Hematopoietic multipotent progenitor cell treated with erythropoietin and hydrocortisone succinate and interleukin-3 and kit ligand, for 4 days (in vitro differentiated cells): ENCODE measurements at places on chromosomes 6 and 20.

GRCh38 chr6:106907754-106908153 is 66.8 kb downstream of the CD24 start:
- no peak for DNase-seq

DNA sequence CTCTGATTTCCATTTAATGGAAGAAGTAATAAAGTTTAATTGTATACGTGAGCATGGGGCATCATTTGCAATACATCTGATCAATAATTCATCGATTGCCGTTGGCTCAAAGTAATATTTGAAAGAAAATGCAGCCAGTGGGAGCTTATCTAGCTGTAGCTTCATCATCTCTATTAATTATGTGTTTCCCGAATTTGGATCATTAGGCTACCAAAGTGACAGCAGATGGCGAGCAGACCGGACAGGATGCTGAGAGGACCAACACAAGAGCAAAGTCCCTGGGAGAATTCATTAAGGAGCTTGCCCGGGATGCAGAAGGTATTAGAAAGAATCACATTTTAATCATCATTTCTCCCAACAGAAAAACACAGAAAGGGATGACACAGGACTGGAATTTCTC is 327.1 kb downstream of the ARHGAP18 start:
- DNase-seq: no peak

GRCh38 chr20:57270204-57270984 is 4.0 kb upstream of the BMP7 start:
- no peak for DNase-seq

- no peak for DNase-seq
These were observed 22.6 kb downstream of the UST start for GRCh38 chr6:148769304-148769968.

DNA sequence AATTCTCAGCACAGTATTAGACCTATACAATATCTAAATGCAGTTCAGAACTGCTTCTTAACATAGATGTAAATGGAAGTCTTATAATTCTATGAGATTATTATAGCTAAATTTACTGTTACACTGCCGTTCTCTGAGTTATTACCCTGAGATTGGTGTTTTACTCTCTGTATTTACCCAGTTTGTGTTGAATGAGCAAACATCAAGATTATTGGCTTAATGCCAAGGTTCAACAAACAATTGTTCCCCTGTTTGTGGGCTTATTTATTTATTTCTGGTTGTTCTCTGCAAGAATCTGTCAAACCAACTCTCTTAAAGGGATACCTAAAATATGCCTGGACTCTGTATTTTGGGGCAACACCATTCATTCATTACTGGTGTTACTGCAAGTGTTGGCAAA is 5.2 kb upstream of the STMND1 start:
- no peak for DNase-seq

DNA sequence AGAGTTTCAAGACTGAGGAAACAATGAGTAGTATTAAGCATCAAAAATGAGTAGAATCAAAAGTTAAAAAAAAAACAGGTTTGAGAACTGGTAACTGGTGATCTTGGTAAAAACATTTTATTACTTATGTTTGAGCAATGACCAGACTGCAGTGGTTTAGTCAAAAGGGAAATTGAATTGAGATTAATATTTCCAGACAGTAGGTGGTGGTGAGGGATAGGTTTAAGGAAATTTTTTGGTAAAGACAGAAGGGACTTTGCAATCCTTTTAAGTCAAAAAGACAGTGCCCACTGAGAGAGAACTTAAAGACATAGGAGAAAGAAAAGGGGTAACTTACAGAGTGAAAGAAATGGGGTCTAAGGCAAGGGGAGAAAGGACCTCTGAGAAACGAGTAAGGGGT is 156.9 kb downstream of the ASCC3 start:
- no peak for DNase-seq

GRCh38 chr6:570825-571224 is 86.1 kb downstream of the HUS1B start:
- DNase-seq: no peak

GRCh38 chr20:20102163-20102562 is 49.8 kb downstream of the CFAP61 start:
- DNase-seq: no peak

GRCh38 chr6:3438190-3439167 is 18.4 kb downstream of the SLC22A23 start:
- no peak for DNase-seq

DNA sequence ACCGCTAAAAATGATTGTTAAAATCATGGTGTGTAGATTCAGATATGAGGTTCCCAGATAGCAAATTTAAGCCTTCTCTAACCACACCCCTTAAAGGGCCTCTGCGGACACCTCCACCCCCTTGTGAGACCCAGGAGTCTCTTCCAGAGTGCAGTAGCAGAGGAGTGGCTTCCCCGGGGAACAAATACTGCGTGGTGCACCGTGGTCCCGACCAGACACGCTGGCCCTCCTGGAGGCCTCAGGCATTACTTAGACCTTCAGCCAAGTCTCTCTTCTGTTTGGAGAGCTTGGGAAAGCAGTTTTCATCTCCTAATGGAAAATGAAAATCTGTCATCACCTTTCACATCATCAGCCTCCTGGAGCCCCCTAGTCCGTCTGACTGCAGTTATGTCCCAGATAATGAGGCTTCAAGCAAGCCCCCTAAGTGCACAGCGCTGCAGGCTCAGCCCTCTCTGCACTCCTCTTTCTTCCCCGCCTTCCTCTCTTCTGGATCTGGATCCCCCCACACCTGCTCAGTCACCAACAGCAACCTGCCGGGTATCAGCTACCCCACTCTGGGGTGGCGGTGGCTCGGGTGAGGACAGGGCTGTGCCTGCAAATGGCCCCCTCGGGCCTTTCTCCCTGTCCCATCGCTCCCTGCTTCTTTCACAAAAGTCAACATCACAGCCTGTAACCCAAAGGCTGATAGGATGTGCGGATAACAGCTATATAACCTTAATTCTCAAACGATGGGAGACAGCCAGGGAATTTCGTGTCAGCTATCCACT is 58.8 kb upstream of the TAGAP start:
- no peak for DNase-seq

GRCh38 chr6:144639654-144640053 is 354.5 kb downstream of the UTRN start:
- no peak for DNase-seq

DNA sequence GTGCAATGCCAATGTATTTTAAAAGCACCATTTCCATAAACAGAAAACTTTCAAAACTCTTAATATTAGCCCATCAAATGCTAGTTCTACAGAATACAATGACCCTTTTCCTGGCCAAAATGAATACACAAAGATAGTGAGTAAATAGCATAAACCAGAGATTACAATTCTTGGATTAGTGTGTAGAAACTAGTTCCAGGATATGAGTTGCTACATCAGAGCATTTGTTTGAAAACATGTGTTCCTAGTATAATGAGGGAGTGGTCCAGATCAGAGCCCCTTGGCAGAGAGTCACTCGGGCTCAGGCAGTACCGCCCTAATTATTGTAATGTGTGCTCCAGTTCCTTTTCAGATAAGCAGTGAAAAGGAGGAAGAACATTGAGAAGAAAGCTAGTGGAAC is 63.7 kb upstream of the COL21A1 start:
- peak; percentile 6 for DNase-seq

DNA sequence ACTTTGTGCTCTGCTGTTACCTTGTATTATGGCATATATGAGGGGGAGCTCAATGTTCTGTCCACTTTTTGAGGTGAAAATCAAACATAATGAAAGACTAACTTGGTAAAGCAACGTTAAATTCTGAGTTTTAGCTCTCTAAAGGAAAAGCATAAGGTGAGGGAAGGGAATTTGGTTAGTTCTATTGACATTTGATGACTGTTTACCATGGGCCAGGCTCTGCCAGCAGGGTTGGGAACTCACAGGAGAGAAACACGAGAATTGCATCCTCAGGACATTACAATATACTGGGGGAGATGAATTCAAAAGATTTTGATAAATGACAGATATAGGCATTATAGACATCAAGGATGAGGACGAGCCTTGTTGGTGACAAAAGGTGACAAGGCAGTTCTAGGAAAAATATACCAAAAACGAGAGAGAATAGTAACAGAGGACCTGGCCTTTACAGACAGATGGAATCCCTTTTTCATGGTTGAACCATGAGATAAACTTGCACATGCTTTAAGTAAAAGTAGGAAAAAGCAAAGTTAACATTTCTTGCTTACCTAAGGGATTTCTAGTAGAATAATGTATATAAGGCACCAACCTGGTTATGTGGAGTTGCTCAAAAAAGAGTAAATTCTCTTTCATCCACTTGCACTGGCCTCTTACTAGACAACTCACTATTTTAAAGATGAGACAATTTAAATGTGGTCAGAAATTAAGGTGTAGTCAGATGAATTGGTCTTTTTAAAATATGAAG is 191.4 kb downstream of the NKAIN2 start:
- no peak for DNase-seq

DNA sequence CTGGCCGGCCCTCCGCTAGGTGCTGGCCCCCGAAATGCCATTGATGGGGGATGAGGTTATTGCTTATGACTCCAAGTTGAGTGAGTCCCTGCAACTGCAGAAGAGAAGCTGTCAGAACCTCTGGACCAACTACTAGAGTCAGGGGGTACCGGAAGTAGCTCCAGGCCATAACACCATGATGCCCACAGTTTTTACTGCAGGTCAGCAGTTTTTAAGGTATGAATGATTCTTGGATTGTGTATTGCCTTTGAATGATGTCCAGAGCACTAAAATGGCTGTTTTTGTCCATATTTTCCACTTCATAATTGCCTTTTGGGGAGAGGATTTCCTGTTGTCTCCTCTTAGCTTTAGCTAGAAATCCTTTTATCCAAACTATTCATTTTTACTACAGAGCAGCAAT is 148.4 kb downstream of the PDE10A start:
- DNase-seq: no peak

DNA sequence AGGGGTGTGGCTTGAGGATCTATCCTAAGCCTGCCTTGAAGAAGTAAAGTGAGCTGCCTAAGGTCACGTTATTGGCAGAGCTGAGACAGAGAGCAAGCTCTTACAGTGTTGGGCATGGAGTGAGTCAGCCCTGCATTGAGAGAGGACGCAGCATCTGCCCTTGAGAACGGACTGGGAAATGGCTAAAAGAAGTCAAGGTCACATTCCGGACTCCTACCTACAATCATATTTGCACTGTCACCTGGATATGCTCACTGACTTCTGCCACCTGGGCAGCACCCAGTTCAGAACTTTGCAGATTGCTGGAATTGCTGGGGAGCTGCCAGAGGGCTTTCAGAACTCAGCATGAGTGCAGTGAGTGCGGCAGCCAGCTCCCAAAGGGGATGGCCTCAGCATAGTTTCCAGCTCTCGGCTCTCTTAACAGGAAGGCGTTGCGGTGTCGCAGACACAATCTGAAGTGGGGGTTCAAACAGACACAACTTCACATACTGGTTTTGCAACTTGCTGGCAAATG is 199.3 kb upstream of the SGK1 start:
- no peak for DNase-seq

- no peak for DNase-seq
These were observed 96.7 kb downstream of the OGFRL1 start for GRCh38 chr6:71385111-71385822.

DNA sequence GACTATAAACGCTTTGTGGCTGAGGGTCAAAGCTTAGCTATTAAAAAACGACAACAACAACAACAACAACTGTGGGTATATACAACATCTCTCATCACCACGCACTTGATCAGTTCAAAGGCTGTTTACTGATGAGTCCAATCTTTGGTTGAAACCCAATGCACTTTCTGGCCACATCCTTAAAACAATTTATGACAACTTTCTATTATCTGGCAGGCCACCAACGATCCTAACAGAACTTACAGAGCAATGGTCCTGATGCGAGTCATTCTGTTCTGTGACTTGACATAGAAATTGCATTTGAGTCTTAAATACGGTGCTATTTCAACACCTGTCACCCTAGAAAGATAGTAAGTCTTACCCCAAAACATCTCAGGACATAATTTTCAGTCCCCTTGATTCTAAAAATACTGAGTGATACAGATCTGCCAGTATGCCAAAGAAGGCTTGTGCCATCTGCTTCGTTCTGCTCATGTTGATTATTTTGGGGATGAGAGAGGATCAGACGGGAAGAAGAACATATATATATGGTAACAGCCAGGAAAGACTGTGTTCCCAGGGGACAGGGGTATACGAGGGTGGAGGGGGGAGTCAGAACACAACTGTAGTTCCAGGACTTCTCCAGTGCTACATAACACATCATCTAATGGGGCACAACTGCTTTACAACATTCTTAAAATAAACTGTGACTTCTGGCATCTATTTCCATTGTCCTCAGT is 55.8 kb downstream of the PLAGL1 start:
- no peak for DNase-seq

GRCh38 chr20:460707-461106 is 1.6 kb downstream of the TBC1D20 start:
- peak; percentile 60 for DNase-seq

DNA sequence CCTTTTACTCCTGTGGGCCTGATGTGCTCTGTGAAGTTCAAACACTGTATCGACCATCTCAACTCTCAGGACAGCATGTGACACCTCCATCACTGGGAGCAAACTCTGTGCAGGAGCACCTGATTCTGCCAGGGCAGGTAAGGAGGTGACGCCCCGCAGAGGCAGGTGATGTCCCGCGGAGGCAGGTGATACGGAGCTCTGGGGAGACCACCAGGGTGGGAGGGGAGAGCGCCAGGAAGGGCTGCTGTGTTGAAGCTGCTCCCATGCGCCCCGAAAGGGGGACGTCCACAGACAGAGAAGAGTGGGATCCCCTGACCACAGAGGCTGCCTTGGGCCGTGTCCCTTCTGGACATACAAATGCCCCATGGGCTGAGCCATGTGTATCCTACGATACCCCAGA is 58.3 kb downstream of the DACT2 start:
- DNase-seq: no peak

GRCh38 chr6:131336596-131336995 is 201.3 kb downstream of the AKAP7 start:
- DNase-seq: peak; percentile 9

- DNase-seq: no peak
These were observed 1.8 kb downstream of the EYA4 start for GRCh38 chr6:133242637-133243585.

GRCh38 chr6:132490478-132491204 is 22.3 kb downstream of the STX7 start:
- no peak for DNase-seq

DNA sequence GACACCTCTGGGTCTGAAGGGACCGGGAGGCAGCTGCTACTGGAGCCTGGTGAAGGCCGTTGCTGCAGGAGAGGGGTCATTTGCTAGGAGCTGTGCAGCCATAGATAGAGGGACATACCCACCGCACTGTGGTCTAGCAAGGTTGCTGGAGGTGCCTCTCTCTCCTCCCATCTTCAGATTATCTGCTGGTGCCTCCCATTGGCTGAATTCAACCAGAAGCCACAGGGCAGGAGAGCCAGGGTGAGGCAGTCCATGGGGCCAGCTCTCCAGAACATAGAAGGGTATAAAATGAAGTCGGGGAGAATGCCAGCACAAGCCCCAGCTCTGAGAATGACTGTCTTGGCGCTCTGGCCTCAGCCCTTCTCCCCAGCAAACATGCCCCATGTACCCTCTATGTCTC is 98.0 kb downstream of the VEGFA start:
- no peak for DNase-seq

GRCh38 chr20:63023071-63023935 is 16.5 kb upstream of the BHLHE23 start:
- DNase-seq: no peak
